Activated CD8-positive, alpha-beta memory T cell treated with anti-CD3 and anti-CD28 coated beads for 1 hour (primary cell): ENCODE measurements at places on chromosomes 7 and 10.

DNA sequence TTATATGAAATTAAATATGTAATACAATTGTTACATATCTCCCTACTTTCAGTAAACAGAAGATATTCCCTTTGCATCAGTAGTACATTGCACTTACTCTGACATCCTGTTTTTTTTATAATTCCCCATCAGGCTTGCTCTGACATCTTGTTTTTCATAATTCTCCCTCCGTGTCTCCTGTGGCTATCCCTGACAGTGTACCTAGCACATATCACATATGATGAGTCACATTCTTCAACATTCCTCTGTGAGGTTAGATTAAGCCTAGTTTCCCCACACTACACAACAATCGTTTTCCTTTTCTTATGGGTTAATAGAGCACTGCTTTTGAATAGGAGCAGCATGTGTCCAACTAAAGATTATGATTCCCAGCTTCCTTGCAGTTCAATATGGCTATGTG, 250.6 kb upstream of the NPVF start:
- DNase-seq: no peak

DNA sequence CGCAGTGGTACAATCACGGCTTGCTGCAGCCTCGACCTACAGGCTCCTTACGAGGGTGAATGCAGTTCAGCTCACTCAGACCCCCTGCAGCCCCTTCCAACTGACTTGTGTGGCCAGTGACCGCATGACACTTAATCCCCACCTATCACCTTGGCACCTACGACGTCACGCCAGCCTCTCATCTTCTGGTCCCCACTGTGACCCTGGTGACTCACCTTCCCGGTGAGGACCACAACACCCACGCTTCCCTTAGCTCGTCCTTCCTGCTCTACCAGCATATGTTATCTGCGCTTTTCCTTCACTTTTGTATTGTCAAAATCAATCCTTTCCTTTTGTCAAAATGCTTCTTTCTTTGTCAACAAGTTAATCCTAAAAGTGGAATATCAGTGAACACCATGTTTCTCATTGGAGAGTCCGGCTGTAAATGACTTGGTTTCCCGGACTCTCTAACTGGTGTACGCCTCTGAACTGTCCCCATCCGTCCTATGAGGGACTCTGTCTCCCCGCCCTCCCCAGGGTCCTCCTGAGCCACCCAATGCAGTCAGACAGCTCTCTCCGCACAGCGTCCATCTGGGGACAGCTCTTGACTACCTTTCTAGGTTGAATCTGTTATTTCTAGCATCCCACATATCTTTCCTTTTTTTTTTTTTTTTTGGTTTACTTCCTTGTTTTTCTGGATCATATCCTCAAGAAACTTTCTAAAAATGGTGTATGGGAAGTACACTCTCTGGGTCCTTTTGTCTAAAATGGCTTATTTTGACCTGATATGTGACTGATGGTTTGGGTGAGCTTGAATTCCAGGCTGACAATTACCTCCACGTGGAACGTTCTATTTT, 37.3 kb downstream of the CFAP46 start:
- DNase-seq: no peak

- no peak for DNase-seq
These were observed 147.3 kb upstream of the PLXNA4 start for GRCh38 chr7:132723506-132724081.

- DNase-seq: no peak
These were observed 29.2 kb upstream of the GALNTL5 start for GRCh38 chr7:151927011-151927410.

DNA sequence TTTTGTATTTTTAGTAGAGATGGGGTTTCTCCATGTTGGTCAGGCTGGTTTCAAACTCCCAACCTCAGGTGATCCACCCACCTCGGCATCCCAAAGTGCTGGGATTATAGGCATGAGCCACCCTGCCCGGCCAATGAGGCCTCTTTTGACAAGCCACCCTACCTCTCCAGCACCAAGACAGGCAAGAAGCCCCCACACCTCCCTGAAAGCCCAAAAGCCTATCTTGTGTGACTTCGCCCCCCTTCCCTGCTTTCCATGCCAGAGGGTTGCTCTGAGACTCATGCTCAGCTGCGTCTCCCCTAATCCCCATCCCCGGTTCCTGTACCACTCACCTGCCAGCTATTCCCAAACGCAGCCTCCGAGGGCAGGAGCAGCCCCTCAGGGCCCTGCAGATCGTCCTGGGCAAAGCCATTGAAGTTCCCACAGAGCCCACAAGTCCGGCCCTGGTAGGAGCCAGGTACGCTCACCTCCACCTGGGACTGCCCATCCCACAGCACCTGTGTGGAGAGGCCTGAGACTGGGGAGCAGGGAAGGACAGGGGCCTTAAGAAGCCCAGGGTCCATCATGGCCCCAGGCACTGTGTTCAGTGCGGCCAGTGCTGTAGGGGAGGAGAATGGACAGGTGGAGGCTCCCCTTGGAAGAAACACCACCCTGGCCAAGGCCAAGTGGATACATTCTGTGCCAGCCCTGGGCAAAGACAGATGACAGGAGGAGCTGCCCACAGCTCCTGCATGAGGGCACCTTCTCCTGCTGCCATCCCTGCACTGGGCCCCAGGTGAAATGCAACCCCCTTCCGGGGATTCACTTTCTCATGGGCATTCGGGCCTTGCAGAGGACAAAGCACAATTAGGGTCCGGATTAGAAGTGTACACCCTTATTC, 15.8 kb downstream of the ATP6V1F start:
- DNase-seq: no peak

- DNase-seq: peak; percentile 5
These were observed 83.8 kb downstream of the BMS1 start for GRCh38 chr10:42866115-42866995.

DNA sequence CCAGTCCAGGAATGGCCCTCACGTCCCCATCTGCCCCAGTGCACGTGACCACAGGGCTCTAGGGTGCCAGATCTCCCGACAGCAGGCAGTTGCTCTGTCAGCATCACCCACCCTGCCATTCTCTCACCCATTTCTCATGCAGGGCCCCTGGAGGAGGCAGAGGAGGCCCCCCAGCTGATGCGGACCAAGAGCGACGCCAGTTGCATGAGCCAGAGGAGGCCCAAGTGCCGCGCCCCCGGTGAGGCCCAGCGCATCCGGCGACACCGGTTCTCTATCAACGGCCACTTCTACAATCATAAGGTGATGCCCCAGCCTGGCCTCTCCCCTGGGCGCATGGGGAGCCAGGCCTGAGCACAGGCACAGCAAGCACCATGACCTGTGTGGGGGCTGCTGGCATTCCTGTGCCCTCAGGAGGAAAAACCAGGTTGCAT, 6.1 kb upstream of the DEPP1 start:
- DNase-seq: no peak

DNA sequence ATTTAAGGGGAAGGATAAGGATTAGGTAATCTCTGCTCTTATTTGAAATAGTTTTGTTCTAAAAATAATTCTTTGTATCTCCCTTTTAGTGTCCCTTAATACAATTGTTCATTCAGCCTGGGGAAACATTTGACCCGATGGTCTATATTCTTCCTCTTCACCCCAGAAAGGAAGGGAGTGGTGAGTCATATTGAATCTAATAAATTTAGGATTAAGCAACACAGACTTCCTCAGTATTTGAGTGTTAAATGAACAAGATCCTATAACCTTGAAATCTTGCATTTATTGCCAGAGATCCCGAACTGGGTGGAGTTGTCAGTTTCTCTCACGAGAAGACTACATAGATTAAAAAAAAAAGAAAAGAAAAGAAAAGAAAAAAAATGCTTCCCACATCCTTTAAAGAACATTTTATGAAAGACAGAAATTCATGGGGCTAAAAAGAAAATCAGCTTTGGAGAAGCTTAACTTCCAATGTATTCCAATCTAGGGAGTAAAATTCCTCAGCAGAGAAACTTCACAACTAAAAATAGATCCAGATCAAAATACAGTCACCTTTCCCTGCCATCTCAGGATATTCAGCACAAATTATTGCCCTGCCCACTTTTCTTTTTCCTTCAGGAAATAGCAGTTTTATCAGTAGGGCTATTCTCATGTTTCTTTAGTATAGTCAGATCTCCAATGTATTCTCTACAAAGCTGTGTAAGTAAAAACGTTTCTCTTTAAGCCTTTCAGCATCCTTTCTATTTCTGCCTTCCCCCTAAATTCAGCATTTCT, 82.2 kb downstream of the SEMA3D start:
- DNase-seq: no peak

GRCh38 chr10:100817268-100817839, 72.0 kb downstream of the PAX2 start:
- no peak for DNase-seq

DNA sequence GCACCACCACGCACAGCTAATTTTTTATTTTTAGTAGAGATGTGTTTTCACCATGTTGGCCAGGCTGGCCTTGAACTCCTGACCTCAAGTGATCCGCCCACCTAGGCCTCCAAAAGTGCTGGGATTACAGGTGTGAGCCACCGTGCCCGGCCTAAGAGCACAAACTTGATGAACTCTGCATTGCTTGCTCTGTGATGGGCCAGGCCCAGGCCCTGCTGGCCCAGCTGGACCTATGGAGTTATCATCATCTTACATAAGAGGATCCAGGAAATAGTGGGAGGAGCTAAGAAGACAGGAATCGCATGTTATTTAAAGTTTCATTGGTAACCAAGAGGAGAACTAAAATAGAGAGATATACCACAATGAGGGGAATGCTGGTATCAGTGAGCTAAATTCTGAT, 86.9 kb downstream of the DAGLB start:
- DNase-seq: no peak

- no peak for DNase-seq
These were observed 243.2 kb downstream of the FRMD4A start for GRCh38 chr10:14087566-14087965.

- no peak for DNase-seq
These were observed 2.6 kb downstream of the PGAM1 start for GRCh38 chr10:97428572-97428981.

- DNase-seq: no peak
These were observed 339.5 kb downstream of the ELMO1 start for GRCh38 chr7:37109016-37109683.

GRCh38 chr7:83148776-83149175, 13.9 kb downstream of the PCLO start:
- no peak for DNase-seq

DNA sequence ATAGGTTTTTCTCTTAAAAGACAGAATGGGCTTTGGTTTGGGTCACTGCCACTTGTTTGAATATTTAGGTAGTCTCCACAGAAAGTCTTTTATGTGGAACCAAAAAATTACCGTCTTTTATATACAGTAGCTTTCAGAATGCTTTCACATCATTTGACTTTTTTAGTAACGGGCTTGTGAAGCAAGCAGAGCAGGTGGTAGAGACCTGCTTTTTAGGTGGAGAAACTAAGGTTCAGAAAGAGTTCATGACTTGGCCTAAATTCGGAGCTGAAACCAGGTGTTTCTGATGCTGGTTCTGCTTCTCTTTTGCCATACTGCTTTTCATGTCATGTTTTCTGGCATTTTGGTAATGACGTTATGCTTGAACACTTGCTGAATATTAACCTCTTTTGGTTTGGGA, 36.3 kb downstream of the GARS1 start:
- DNase-seq: no peak

DNA sequence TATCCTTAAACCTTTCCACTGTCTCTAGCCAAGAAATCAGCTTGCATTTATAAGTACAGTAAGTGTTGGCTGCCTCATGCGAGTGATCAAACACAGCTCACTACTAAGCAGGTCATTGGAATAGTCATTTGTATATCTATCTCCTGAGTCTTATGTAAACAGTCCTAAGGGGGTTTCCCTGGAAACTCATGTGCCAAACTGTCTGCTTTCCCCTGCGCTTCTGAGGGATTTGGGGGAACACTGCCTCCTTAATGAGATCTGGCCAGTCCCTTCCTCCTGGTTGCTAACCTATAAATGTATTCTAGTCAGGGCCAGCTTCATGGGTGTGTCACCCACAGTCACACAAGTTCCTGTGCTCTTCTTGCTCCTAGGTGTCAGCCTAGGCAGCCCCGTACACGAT, 133.1 kb downstream of the CD36 start:
- DNase-seq: no peak

GRCh38 chr10:59644841-59645240, 64.8 kb downstream of the SLC16A9 start:
- DNase-seq: no peak

DNA sequence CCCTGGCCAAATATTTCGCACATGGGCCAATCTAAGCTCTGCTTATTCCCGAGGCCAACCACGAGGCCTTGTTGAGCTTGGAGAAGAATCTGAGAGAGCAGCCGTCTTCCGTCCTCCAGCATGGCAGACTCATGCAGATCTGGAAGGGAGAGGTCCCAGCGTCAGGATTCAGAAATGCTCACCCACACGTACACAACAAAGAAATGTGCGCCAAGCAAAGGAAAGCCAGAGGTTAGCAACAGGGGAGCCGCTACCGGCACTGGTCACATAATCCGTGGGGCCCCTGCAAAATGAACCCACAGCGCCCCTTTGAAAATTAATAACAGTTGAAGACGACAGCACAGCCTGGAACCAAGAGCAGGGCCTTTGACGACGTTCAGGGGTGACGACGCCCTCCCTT, 25.4 kb upstream of the PRKAG2 start:
- no peak for DNase-seq

- DNase-seq: no peak
These were observed 97.8 kb upstream of the PPP2R2D start for GRCh38 chr10:131802996-131803395.

DNA sequence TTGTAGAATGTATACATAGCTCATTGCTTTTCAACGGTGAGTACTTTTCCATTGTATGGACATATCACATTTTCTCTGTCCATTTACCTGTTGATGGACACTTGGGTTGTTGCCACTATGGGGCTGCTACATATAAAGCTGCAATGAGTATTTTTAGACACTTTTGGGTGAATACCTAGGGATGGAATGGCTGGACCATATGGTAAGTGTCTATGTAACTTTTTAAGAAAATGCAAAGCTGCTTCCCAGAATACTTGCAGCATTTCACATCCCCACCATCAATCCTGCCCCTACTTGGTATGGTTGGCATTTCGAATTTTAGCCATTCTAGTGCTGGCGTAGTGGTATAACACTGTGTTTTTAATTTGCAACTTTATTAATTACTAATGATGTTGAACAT, 274.6 kb downstream of the TNS3 start:
- no peak for DNase-seq

DNA sequence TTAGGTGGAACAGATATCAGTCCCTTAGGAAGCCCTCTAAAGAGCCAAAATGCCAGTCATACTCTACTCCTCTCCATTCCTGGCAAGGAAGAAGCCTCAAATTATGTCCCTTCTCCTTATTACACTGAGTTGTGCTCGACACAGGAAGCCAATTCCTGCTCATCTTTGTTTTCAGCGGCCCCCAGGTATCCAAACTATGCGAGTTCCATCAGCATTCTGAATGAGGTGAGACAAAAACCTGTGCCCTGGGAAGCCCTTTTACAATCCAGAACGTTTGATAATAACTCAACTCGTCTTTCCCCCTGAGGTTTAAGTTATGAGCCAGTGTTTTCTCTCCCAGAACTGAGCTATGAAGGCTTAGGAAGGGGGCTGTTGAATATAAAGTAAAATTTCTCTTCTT, 580.5 kb downstream of the NXPH1 start:
- DNase-seq: no peak
